ENCODE measurements at places on chromosomes 11 and 22.

DNA sequence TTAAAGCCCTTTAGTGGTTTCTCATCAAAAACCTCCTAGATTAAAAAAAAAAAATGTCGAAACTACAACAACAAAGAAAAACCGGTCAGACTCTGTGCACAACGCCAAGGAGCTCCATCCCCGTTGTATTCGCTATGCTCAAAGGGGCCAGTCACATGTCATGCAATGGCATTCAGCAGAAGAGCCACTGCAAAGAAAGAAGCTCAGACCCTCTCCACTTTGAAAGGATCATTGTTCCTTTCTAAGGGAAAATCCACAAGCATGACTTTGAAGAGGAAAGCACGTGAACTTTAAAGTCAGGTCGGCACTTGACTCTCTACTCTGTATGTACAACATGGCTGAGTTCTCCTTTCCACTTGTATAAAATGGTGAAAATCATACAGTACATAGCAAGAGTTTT lies 655.6 kb downstream of the ETS1 start:
- no peak for DNase-seq

DNA sequence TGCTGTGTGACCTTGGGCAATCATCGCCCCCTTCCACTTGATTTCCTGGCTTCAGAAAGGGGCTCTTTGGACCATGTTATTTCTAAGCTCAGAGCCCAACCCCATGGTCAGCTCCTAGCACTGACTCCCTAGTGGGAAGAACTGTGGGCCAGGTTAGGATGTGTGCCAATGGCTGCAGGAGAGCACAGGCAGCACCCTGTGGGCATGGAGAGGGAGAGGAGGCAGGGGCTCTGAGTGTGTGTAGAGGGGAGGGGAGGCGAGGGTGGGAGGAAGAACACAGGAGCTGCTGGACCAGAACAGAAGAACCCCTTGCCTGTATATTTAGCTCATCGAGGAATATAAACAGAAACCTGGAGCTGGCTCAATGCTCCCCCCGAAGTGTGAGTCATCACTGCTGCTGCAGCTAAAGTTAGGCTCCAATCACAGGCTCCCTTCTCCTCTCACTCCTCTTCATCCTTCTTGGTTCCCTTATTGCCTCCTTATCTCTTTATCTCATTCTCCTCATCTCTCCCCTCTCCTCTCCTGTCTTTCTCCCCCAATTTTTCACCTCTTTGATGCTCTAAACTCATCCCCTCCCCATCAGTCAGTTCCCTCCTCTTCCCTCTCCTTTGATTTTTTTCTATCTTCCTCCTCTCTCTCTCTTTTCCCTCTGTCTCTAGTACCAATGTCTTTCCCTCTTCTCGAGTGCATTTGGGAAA lies 14.5 kb upstream of the RPS19BP1 start:
- peak; percentile 46 for DNase-seq

GRCh38 chr11:59218893-59219292 lies 6.2 kb upstream of the MPEG1 start:
- DNase-seq, result no peak

- no peak for DNase-seq
These were observed 185.6 kb upstream of the MTMR2 start for GRCh38 chr11:96109331-96110030.

DNA sequence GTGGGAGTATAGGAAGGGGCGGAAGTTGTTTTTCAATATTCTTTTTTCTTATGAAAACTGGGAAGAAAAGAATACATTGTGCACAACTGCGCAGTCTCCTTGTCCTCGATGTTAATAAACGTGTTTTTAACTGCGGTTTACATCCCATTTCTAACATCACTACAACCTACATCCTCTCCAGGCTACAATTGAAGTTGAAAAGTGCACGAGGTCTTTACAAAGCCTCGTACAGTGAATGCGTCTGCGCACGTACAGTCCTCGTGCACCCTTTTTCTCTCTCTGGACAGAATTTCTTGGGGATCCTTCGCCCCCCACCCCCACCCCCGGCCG lies 102.4 kb downstream of the WT1 start:
- no peak for DNase-seq

GRCh38 chr11:125569915-125570621 lies 791 bp downstream of the EI24 start:
- DNase-seq, result peak; percentile 11

GRCh38 chr22:44329179-44329796 lies 16.5 kb upstream of the SHISAL1 start:
- DNase-seq, result no peak

GRCh38 chr22:28779833-28780232 lies 7.3 kb downstream of the CCDC117 start:
- DNase-seq, result no peak

DNA sequence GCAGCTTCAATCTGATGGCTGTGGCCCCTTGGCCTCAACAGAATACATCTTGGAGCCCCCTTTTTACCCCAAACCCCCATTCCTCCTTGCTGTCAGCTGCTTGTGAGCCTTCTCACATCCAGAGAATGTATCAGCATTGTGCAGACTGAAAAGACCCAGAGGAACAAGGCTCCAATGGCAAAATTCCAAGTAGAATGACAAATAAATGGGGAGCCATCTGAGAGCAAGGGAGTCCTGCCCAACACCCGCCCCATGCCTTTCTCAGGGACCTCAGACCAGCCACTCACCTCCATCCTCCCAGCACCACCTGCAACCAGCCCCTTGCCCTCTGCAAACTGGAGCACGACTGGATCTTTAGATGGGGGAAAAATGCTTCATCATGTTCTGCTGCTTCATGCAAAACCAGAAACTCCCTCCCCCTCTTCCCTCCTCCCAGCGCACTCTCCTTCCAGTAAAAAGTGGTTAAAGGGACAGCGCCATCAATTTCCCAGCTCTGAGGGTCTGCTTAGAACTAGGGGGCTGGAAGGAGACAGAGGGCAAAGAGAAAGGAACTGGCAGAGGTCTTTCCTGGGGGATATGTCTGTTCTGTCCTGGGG lies 2.2 kb upstream of the NEFH start:
- no peak for DNase-seq

GRCh38 chr22:39204216-39204615 lies 40.6 kb downstream of the PDGFB start:
- DNase-seq, result no peak

GRCh38 chr22:36454916-36455570 lies 26.4 kb downstream of the TXN2 start:
- DNase-seq, result peak; percentile 87

DNA sequence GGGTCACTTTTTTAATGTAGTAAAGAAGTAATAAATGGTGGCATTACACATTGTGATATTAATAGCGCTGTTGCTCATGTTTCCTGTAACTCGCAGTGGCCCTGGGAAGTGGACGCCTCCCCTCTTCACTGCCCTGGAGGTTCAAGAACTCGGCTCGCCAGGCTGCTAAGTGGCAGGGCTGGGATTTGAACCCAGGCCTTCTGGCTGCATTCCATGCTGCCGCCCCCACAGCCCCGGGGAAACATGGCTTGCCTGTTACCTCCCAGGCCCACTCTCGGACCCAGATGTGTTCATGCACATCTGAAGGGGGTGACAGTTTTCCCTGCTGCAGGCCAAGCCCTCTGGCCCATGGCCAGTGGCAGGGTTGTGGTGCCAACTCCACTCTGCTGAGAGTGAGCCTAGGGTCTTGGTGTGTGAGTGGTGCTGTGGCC lies 25.0 kb upstream of the MGAT3 start:
- DNase-seq, result peak; percentile 13

- DNase-seq, result no peak
These were observed 3.6 kb downstream of the ZFTA start for GRCh38 chr11:63764679-63765647.

DNA sequence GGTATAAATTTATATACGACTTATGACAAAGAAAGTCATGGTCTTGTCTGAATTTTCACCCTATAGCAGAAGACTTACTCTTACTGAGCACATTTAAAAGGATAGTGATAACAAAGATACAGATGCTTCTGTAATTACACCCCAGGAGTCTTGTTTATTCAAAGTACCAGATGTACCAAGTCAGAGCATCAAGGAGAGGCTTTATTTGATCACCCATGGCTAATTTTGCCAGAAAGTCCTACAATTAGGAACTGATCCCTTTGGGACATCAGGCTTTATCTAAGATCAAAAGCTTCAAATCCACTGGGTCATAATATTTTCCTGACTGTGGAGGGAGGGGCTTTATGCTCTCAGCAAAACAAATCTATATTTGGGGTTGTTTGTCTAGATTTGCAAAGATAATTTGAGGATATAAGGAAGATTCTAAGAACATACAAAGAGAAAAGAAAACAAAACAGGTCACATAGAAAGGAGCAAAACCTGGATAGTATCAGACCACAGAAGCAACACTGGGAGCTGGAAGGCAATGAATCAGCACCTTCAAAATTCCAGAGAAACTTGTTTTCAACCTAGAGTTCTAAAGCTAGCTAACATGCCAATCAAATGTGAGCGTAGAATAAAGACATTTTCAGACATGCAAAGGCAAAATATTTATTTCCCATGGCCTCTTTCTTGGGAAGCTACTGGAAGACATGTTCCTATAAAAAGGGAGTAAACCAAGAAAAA lies 124.8 kb upstream of the CSNK2A3 start:
- DNase-seq, result no peak

- DNase-seq, result peak; percentile 62
These were observed 18.8 kb upstream of the INCENP start for GRCh38 chr11:62104816-62105653.

DNA sequence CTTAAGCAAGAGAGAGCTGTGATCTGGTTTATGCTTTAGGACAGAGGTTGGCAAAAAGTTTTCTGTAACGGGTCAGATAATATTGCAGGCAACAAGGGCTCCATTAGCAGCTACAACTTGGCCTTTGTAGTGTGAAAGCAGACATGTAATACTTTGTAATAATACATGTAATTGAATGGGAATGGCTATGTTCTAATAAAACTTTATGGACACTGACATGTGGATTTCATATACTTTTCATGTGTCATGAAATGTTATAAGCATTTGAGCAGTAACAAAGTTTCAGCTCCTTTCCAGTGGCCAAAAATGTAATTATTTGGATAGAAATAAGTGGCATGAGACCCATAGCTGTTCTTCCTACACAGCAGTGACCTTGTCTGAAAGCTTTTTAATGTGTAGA lies 3.1 kb downstream of the DYNC2H1 start:
- no peak for DNase-seq

DNA sequence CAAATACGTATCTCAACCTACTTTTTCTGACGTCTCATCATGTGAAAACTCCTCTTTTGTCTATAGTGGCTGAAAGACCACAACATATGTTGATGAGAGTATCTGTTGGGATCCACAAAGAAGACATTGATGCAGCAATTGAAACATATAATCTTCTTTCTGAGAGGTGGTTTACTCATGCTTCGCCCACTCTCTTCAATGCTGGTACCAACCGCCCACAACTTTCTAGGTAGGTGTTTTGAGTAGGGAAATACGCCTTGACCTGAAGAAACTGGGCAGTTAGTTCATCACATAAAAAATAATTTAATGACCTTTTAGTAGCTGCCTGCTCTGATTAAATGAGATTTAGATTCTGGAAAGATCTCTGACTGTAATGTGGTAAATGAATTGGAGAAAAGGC lies 17.2 kb downstream of the RRM1 start:
- DNase-seq, result no peak

DNA sequence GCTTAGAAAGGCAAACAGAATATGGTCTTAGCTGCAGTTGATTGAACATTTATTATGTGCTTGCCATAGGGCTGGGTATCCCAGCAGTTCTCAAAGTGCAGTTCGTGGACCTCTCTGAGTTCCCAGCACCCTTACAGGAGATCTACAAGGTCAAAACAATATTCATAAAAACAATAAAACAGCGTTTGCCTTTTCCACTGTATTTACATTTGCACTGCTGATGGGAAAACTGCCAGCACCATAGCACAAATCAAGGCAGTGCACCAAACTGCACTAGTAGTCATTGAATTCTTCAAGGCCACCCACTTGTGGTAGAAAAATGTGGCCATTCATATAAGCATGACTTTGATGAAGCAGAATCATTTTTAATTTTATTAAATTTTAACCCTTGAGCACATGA lies 128.1 kb downstream of the CCDC34 start:
- DNase-seq, result no peak

DNA sequence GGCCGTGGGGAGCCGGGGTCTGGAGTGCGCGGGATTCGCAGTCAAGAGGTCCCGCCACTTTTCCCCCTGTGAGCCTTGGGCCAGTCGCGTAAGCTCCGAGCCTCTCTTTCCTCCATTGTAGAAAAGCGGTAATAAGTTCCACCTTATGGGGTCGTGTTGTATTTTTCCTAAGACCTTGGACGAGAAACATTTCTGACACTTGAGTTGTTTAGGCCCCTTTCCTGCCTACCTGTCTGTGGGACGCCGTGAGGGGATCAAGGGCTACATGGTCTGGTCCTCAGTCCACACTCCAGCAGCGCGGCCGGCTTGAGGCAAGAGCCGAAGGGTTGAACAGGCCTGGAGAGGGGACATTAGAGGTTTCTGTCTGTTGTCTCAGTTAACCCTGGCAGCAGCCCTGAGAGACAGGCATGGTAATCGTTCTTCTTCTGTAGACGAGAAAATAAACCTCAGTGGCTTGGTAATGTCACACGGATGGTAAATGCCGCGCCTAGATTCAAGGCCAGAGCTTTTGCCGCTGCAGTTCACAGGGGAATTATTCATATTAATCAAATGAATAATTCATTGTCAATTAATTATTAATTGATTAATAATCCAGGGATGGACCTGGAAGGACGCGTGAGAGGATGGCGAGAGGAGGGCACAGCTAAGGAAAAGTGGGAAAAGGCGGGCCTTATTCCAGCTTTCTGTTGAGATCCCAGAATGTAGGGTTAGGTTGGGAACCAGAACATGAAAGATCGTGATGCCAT lies 545 bp downstream of the FEN1 start:
- no peak for DNase-seq

GRCh38 chr11:77127235-77127911 lies 673 bp upstream of the MYO7A start:
- peak; percentile 35 for DNase-seq

- DNase-seq, result peak; percentile 67
These were observed 34.9 kb upstream of the PHOX2A start for GRCh38 chr11:72278905-72279304.

DNA sequence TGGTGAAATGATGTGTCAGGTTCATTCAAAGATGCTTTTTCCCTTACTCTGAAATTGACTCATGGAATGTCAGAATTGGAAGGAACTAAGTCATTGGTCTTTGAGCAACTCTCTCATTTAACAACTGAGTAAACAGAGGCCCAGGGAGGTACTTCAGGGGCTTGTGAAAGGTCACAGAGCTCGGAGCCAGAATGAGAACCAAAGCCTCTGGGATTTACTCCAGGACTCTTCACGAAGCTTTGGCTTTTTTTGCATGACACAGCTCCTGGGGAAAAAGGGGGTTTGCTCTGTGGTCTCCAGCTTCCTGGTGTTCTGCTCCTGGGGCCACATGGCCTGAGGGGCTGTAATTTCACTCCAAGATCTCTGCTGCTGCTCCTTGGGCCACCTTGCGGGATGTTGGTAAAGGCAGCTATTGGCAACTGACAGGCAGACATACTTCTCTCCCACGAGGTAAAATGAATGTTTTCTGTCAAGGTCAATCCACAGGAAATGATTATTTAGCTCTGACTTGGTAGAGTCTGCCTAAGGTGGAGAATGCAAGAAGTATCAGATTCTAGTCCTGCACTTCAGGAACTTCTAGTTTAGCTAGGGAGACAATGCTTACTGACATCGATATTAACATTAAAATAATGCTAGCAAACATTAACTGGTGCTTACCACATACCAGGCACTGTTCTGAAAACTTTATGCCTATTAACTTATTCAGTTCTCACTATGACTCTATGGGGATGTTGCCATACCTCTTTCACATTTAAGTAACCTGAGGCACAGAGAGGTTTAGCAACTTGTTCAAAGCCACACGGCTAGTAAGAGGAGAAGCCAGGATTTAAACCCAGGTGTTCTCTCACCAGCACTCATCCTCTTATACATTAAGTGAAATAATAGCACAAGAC lies 16.1 kb downstream of the PKNOX2 start:
- DNase-seq, result peak; percentile 48

Data from M059J (cell line).